ENCODE measurements at places on chromosomes 13 and 19. TPM values are rescaled to one million over a fixed set of nuclear protein-coding genes. Genes with fewer than 3 reads are reported as not detected.

The SHANK1 gene
- not detected for total RNA-seq

The TNNI3 gene
- not detected for total RNA-seq

The OSCAR gene
- total RNA-seq, result 0.96 TPM

The PNMA8A gene
- total RNA-seq, result 1.8 TPM

The MBOAT7 gene
- 52.2 TPM for total RNA-seq

The IGSF23 gene
- not detected for total RNA-seq

The FFAR1 gene
- total RNA-seq, result not detected

The CLEC17A gene
- total RNA-seq, result not detected

The KLF16 gene
- total RNA-seq, result 21.8 TPM

The TEX26 gene
- not detected for total RNA-seq

The LGALS4 gene
- 3.8 TPM for total RNA-seq

The CEACAM16 gene
- not detected for total RNA-seq

The ZNF8 gene
- 8.9 TPM for total RNA-seq

The SELENOV gene
- total RNA-seq, result not detected

DNA sequence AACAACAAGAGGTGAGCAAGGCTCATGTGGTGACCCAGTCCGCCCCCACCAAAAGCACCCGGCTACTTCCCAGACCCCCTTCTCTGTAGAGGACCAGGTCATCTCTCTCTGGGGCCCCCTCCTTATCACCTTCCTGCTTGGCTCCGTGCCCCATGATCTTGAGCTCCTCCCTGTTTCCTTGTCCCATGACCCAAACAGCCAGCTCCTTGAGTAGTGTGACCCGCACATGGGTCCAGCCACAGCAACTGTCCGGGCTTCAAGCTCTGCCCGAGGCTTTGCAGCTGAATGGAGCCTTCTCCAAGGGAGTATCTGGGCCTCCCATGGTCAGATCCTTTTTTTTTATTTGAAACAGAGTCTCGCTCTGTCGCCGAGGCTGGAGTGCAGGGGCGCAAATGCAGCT lies 61.8 kb downstream of the MYO9B start:
- DNase-seq, result no peak

- DNase-seq, result no peak
Observed at GRCh38 chr13:44364345-44365000, 9.2 kb upstream of the SERP2 start.

GRCh38 chr13:74767050-74767449 lies 632.8 kb upstream of the KLF12 start:
- no peak for DNase-seq

- DNase-seq, result no peak
Observed at GRCh38 chr13:43389983-43390382, 366.6 kb downstream of the DNAJC15 start.

DNA sequence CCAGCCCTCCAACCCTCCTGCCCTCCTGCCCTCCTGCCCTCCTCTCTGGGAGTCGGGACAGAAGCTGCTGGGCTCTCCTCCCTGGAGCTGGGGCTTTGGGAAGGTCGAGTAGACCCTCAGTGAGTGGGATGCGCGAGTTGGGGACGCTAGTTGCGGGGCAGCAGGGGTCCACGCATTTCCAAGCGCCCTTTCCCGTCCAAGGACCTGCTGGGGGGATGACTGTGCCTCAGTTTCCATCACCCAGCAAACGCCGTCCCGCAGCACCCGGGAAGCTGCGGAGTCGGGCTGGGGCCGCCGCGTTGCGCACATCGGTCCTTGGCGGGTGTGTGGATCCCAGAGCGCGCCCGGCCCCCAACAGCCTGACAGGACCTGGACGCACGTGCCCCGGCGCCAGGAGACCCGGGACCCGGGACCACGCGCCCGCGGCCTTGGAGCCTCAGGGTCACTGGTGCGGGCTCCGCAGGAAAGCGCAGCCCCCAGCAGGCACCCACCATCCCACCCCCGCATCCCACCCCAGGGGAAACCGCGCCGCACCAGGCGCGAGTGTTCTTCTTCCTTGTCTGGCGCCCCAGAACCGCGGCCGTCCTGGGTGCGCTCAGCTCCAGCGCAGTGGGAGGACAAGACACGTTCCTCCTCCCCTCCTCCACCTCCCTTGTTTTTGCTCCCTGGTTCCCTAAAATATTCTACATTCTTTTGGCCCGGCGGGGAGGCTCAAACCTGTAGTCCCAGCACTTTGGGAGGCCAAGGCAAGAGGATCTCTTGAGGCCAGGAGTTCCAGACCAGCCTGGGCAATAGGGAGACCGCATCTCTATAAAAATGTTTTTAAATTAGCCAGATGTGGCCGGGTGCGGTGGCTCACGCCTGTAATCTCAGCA lies 9.2 kb downstream of the ONECUT3 start:
- DNase-seq, result no peak

- no peak for DNase-seq
Observed at GRCh38 chr13:42746866-42747265, 34.5 kb upstream of the FAM216B start.

DNA sequence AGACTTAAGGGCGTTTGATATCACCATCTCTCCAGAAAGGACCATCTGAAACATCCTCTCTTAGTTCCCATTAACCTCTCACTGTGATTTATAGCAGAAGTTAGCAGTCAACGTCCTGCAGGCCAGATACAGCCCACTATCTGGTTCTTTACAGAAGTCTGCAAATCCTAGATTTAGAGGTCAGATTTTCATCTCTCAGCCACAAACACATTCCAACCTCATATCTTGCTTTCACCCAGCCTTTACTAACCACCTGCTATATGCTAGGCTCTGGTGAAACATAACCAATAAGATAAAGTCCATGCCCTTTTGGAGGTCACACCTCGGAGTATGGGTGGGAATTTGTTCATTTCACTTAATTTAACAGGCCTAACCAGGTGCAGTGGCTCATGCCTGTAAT lies 76.8 kb upstream of the CACNA1A start:
- DNase-seq, result no peak

DNA sequence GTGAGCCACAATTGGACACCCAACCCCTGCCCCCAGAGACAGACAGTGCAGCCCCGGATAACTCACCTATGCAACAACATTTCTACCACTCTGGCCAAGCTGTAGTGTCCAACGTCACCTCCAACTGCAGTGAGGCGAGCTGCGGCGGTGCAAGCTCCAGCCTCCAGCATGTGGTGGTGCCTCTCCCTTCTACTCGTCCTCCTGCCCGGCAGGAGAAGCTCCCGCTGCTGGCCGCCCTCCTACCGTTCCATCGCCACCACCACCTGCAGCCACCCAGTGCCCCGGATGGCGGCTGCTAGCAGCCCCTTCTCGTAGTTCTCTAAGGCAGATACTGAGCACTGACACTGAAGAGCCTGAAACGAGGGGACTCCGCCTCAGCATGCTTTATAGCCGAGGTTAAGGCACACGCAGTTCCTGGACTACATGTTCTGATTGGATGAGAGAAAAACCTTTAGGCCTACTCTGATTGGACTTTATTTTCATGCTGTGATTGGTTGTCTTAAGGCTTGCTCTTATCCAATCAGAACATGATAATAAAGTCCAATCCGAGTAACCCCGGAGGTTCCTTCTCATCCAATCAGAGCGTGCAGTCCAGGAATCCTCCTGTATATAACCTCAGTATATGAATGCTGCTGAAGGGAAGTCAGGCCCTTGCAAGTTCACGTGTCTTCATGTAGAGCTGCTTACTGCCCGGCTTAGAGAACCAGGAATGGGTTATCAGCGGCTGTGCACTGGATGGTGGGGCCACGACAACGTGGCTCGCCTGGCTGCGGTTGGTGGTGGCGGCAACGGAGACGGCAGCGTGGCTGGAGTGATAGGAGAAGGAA lies 63.5 kb downstream of the TUBA3C start:
- DNase-seq, result no peak

DNA sequence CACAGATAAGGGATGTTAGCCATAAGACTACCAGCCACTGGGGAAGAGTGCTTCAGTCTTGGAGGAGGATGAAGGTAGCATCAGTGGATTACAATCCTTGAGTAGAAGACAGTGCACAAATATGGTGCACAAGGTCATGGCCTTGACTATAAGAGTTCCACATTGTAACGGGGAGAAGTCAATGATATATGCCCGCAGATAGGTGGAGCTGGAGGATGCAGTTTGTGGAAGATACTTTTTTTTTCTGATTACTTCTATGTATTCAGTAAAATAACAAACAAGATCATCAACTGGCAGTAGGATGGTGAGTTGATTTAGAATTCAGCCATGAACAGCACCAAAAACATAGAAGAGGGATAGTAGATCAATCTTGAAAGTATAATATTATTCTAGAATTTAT lies 926.8 kb upstream of the MIR17HG start:
- no peak for DNase-seq

- DNase-seq, result no peak
Observed at GRCh38 chr13:50203256-50203941, 188.2 kb downstream of the KCNRG start.

DNA sequence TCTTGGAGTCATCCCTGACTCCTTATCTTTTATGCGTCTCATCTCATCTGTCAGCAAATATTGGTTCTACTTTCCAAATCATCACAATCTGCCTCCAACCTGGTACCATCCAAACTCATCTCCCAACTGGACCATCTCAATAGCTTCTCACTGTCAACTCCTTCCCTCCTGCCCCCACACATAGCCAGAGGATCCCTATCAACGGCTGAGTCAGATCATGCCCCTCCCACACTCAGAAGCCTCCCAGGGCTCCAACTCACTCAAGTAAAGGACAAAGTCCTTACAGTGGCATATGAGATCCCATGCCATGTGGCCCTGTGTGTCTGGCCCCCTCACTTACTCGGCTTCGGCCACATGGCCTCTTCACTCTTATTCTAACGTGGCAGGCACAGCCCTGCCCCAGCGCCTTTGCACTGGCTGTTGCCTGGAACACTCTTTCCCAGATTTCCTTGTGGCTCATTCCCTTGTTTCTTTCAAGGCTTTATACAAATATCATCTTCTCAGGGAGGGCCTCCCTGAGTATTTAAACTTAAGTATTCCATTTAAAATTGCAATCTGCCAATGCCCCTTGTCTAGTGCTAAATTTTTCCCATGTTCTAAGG lies 4.3 kb downstream of the SPRED3 start:
- no peak for DNase-seq

- DNase-seq, result no peak
Observed at GRCh38 chr19:5718579-5719273, 1.2 kb downstream of the LONP1 start.

GRCh38 chr13:36966404-36966803 lies 32.7 kb downstream of the ALG5 start:
- no peak for DNase-seq

GRCh38 chr13:31224963-31225559 lies 25.3 kb downstream of the B3GLCT start:
- DNase-seq, result no peak

- DNase-seq, result no peak
Observed at GRCh38 chr13:21175656-21176214, 617 bp downstream of the SKA3 start.
